ENCODE measurements at places on chromosomes 12 and 14. TPM values are rescaled to one million over a fixed set of nuclear protein-coding genes. Genes with fewer than 3 reads are reported as not detected.
A peak's percentile ranks its signal among the peaks of the same experiment; 100 is the strongest.

DNA sequence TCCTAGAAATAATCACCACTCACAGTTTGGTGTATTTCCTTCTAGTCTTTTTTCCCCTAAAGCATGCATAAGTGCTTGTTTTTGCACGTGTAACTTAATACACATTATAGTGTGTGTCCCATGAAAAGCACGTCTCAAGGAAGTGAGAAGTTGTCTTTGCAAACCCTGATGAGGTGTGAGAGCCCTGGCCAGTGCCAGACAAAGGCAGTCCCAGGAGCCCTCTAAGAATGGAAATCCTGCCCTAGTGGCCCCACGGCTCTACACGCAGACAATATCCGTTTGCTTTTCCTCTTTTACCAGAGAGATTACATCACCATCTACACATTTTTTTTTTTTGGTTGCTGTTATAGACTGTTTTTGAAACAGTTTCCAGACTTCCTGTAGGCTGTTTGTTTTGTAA, 85.5 kb upstream of the FZD10 start:
- DNase-seq = no peak

Gene PAPLN
- total RNA-seq = 0.46 TPM

DNA sequence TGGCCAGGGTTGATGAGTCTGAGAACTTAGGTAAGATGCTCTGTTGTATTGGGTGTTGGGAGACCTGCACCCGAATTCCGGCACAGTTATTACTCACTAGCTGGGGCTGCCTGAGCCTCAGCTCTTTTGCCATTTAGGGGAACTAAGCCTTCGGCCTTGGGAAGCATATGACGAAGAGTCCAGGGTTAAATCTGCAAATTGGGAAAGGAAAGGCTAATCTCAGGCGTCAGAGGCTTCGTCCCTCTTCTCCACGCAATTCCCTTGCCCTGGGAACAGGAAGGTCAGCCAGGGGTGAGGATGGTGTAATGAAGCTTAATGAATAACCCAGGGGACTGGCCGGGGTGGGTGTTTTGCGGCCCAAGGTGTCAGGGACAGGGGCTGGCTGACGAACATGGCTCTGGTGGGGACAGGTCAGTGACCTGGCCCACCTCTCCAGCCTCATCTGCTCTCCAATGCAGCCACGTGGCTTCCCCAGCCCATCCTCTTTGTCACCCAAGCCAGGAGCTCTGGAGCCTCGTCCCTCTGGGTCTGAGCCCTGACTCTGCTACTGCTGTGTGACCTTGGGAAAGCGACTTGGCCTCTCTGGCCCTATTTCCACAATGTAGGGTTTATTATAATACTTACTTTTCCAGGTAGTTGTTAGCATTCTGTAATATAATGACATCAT, 3.8 kb upstream of the SDSL start:
- no peak for DNase-seq

Gene NR4A1
- total RNA-seq = 24.2 TPM

- DNase-seq = no peak
Observed at GRCh38 chr12:27176765-27177164, 67.3 kb upstream of the STK38L start.

DNA sequence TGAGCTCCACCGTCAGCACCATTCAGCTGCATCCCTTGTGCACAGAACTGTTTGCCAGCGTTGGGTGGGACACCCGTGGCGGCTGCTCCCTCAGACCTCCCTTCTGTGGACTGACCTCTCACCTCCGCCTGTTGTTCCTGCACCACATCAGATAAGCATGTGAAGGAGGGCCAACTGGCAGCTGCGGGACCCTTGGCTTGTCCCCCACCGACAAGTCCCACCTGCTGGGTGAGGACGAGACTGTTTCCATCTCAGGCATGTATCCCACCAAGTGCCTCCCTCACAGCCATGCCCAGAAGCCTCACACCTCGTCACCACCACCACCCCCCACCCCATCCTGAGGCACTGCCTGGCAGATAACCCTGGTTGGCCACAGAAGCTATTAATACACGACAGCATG, 18.6 kb upstream of the TEAD4 start:
- DNase-seq = no peak

DNA sequence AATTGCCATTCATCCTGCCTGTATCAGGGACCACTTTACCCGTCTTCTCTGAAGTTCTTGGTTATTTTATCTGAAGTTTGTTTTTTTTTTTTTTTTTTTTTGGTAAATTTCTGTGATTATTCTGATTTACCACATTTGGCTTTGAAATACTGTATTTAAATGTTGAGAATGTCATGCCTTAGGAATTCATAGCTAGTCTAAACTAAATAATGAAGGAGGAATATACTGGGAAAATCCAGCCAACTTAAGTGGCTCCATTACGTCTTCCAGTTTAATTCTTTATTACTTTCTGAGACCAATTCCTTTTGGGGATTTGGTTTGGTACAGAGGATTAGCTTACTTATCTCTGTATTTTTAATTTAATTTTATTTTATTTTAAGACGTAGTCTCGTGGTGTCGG, 60.3 kb upstream of the KCNMB4 start:
- DNase-seq = no peak

DNA sequence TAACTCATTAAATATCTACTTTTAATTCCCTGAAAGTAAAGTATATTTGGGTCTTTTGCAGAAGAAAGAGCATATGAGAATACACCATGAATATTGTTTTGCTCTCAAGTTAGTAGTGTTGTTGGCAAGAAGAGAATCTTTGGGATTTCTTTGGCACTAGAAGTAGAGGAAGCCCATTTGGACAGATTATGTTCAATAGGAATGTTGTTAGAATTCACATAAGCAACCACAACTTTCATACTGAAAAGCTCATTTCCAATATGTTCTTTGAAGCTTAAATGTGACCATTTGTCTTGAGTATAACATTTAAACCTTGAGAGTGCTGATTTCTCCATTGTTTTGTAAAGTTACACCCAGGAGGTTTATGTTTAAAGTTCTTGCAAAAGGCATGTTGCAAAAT, 37.6 kb downstream of the PLEKHG7 start:
- no peak for DNase-seq

Gene C14orf132
- 0.05 TPM for total RNA-seq

GRCh38 chr12:132710043-132710404, 618 bp upstream of the PGAM5 start:
- DNase-seq = no peak

DNA sequence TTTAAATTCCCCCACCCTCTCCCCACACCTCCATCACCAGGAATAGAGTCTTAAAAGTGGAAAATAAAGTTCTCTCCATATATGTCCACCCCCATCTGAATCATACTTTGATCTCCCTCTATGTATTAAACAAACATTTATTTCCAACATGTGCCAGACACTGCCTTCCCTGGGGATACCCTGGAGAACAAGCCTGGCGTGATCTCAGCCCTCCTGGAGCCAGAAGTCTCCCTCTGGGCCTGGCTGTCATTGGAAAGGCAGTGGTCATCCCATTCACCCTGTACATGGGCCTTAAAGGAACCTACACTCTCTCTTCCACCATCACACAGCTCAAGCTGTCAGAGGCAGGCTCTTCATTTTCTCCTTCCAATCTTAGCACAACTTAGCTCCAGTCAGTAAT, 143.6 kb downstream of the EMP1 start:
- no peak for DNase-seq

Gene FZD10
- not detected for total RNA-seq

DNA sequence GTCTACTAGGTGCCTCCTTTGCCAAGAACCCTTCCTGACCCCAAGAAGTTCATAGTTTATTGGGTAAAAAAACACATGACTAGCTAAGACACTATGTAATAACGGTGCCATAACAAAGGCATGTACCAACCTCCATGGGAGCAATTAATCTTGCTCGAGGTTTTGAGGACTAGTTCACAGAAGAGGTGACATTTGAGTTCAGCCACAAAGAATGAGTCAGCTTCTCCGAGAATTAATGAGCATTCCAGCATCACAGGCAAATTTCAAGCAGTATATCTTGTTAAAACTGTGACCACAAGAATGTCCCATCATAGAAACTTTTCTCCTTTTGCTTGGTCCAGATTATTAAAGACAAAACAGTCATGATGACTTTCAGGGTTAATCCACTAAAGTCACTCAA, 113.0 kb upstream of the RAP1B start:
- no peak for DNase-seq

Gene KRT81
- total RNA-seq = not detected

Gene SOAT2
- not detected for total RNA-seq

DNA sequence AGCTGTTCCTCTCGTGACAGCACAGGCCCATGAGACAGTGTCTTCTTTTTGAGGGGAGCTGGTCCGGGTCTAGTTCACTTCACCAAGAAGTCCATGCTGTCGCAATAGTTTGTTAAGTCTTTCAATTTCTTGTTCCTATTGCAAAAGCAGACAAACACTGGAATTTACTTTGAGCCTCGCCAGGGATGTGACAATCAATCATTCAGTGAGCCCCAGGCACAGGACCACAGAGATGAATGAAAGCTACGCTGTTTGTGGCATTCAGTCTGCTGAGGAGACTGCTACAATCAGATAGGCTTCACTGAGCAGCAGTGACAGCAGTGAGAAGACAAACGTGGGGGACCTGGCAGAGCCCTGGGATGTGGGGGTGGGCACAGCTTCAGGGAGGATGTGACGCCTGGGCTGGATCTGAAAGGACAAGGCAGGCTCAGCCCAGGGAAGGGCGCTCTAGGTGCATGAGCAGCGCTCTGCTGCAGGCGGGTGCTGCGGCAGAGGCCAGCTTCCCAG, 35.5 kb downstream of the TCTN1 start:
- peak; percentile 17 for DNase-seq

Data from activated B cell treated with CpG ODN at 0.5 μM for 24 hours (primary cell).